ENCODE measurements at places on chromosomes 1 and 21.

GRCh38 chr1:231241750-231242149, 738 bp downstream of the GNPAT start:
- no peaks in the 10 kb centered on the region for H3K27me3 ChIP-seq
- DNase-seq = peak; percentile 43
- H3K4me1 ChIP-seq = peaks cover 4% of the 10 kb centered on the region
- H3K27ac ChIP-seq = peak overlapping the region; percentile 92
- peaks cover 11% of the 10 kb centered on the region for H3K36me3 ChIP-seq

GRCh38 chr1:6399294-6399693, 5.7 kb upstream of the ACOT7 start:
- no peak for DNase-seq
- peaks cover under 1% of the 10 kb centered on the region for H3K4me1 ChIP-seq
- H3K27ac ChIP-seq = no peak overlapping the region
- H3K36me3 ChIP-seq = no peaks in the 10 kb centered on the region

GRCh38 chr21:35216996-35217395, 167.9 kb upstream of the RUNX1 start:
- DNase-seq = no peak
- H3K27ac ChIP-seq = no peak overlapping the region
- H3K4me1 ChIP-seq = no peaks in the 10 kb centered on the region
- no peaks in the 10 kb centered on the region for H3K27me3 ChIP-seq
- no peak overlapping the region for H3K4me3 ChIP-seq

GRCh38 chr1:27003745-27004470, 8.7 kb downstream of the TENT5B start:
- H3K4me3 ChIP-seq = no peak overlapping the region
- DNase-seq = no peak
- peak overlapping the region; percentile 51 for H3K27ac ChIP-seq
- H3K4me1 ChIP-seq = peaks cover 65% of the 10 kb centered on the region
- H3K36me3 ChIP-seq = no peaks in the 10 kb centered on the region

DNA sequence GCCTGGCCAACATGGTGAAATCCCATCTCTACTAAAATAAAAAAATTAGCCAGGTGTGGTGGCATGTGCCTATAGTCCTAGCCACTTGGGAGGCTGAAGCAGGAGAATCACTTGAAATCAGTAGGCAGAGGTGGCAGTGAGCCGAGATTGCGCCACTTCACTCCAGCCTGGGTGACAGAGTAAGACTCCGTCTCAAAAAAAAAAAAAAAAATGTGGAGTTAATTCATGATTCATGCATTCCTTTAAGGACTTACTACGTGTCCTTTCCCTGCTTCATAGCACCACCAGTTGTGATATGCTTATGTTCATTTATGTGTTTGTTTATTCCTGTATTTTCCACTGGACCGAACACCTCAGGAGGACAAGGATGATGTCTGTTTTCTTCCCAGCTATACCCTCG, 12.7 kb upstream of the PRELP start:
- H3K4me3 ChIP-seq = no peak overlapping the region
- H3K36me3 ChIP-seq = no peaks in the 10 kb centered on the region
- DNase-seq = no peak
- H3K4me1 ChIP-seq = peaks cover 45% of the 10 kb centered on the region
- no peaks in the 10 kb centered on the region for H3K27me3 ChIP-seq

DNA sequence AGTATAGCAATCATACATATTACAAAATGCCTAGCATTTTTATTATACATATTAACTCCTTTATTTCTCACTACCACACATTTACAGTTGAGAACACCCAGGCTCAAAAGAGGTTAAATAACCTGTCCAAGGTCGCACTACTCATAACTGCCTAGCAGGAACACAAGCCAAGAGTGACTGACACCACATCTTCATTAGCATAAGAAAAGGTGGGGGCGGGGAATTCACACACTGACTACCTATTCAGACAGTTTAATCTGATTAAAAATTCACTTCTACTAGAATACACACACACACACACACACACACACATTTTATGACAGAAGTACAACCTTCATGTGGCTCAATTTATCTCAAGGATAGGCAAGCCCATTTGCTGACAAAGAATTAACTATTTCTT, 77.8 kb upstream of the CACHD1 start:
- no peak overlapping the region for H3K27ac ChIP-seq
- no peaks in the 10 kb centered on the region for H3K4me1 ChIP-seq
- no peak overlapping the region for H3K4me3 ChIP-seq
- DNase-seq = no peak
- H3K27me3 ChIP-seq = no peaks in the 10 kb centered on the region

GRCh38 chr1:40389871-40390560, 16.5 kb downstream of the SMAP2 start:
- H3K36me3 ChIP-seq = no peaks in the 10 kb centered on the region
- H3K27me3 ChIP-seq = no peaks in the 10 kb centered on the region
- H3K4me3 ChIP-seq = no peak overlapping the region

DNA sequence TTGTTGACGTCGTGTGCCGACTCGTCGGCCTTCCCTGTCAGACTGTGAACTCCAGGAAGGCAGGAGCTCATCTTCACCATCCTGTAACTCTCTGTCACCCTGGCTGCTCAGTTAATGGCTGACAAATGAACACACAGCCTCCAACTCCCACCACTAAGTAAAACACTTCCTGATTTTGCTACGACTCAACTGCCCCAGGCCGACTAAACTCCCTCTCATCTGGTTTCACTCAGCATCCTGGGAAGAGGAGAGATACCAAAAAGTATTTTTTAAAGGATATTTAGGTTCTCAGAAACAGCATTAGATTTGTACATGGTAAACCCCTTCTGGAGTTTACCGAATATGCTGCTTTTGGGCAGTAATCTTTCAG, 18.2 kb upstream of the LHX4 start:
- no peak for DNase-seq
- H3K27ac ChIP-seq = no peak overlapping the region
- no peaks in the 10 kb centered on the region for H3K27me3 ChIP-seq
- no peaks in the 10 kb centered on the region for H3K4me1 ChIP-seq

DNA sequence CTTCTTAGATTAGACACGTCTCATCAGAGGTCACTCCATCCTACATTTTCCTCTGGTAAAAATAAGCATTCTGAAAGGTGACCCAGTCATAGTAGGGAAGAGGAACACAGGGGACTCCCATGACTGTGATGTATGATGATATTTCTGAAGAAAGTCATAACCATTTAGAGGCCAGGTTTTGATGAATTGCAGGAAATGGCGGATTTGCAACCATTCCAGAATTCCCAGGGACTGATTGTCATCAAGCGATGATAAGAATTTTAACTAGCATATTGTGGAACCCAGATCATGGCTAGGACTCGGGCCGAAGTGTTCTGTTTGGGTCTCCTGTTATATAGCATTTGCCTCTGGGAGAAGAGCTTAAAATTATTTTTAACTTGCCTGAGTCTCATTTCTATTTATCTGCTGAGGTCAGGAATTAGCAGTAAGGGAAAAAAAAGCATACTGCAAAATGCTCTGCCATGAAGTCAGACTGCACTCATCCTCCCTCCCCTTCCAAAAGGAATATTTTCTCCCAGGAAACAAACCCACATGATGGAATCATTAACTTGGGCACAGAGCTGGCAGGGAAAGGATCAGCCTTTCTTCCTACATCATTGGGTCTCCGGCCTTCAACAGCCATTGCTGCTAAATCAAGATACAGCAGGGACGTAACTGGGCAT, 286.7 kb downstream of the HLX start:
- H3K4me1 ChIP-seq = no peaks in the 10 kb centered on the region
- H3K27me3 ChIP-seq = no peaks in the 10 kb centered on the region
- DNase-seq = no peak

DNA sequence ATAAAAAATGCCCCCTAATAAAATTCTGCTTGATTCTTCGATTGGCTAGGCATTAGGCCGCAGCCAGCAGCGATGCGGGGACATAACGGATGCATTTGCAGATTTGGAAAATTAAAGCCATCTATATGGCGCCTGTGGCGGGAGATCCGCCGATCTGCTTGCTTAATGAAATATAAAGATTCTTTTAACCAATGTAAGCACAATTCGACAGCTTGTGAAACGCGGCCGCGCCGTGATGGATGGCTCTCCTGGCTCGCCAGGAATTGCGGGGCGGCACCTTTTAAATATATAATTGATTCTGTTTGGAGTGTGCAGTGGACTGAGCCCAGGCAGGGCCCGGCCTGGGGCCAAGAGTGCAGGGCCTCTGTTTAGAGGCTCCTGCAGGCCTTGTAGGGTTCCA, 8.0 kb downstream of the DMBX1 start:
- H3K4me1 ChIP-seq = no peaks in the 10 kb centered on the region
- no peaks in the 10 kb centered on the region for H3K36me3 ChIP-seq
- H3K27me3 ChIP-seq = peaks cover 54% of the 10 kb centered on the region
- no peak overlapping the region for H3K27ac ChIP-seq
- no peak overlapping the region for H3K4me3 ChIP-seq

DNA sequence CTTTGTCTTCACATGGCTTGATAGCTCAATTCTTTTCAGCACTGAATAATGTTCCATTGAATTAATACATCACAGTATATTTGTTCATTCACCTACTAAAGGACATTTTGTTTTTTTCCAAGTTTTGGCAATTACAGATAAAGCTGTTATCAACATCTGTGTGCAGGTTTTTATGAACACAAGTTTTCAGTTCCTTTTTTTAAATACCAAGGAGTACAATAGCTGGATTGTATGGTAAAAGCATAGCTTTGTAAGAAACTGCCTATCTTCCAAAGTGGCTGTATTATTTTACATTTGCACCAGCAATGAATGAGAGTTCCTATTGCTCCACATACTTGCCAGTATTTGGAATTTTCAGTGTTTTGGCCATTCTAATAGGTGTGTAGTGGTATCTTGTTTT, 4.8 kb upstream of the MCOLN2 start:
- H3K36me3 ChIP-seq = no peaks in the 10 kb centered on the region
- peaks cover 56% of the 10 kb centered on the region for H3K27me3 ChIP-seq
- peaks cover 7% of the 10 kb centered on the region for H3K4me1 ChIP-seq
- H3K27ac ChIP-seq = no peak overlapping the region

DNA sequence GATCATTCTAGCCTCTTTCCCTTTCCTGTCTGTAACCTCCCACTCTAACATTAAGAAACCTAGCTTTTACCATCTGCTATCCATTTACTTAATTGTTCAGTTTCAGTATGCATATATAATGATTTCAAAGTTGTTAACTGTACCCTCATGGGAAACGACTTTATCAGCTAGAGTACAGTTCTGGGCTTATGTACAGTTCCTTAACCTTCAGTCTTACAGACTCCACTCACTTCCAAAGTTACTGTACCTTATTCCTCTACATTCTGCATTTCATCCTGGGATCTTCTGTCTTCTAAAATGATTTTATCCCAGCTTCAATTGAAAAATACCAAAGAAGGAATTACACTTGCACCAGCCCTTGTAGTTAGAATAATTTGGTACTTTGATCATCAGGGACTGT, 108.7 kb upstream of the KCNE2 start:
- H3K36me3 ChIP-seq = no peaks in the 10 kb centered on the region
- no peaks in the 10 kb centered on the region for H3K4me1 ChIP-seq
- H3K27me3 ChIP-seq = no peaks in the 10 kb centered on the region
- no peak overlapping the region for H3K4me3 ChIP-seq
- DNase-seq = no peak

GRCh38 chr1:201240171-201240570, 43.1 kb upstream of the PKP1 start:
- DNase-seq = no peak
- no peaks in the 10 kb centered on the region for H3K36me3 ChIP-seq
- no peaks in the 10 kb centered on the region for H3K4me1 ChIP-seq
- no peak overlapping the region for H3K4me3 ChIP-seq

GRCh38 chr1:237562242-237562823, 328.4 kb downstream of the ZP4 start:
- H3K4me3 ChIP-seq = no peak overlapping the region
- no peak for DNase-seq
- no peaks in the 10 kb centered on the region for H3K4me1 ChIP-seq
- H3K27me3 ChIP-seq = no peaks in the 10 kb centered on the region

- H3K36me3 ChIP-seq = no peaks in the 10 kb centered on the region
- H3K4me3 ChIP-seq = no peak overlapping the region
- H3K27me3 ChIP-seq = no peaks in the 10 kb centered on the region
- no peaks in the 10 kb centered on the region for H3K4me1 ChIP-seq
- no peak for DNase-seq
These were observed 749 bp downstream of the SEC16B start for GRCh38 chr1:177969109-177969508.

GRCh38 chr1:1959459-1959839, 40.4 kb upstream of the TMEM52 start:
- no peak overlapping the region for H3K27ac ChIP-seq
- no peak for DNase-seq

DNA sequence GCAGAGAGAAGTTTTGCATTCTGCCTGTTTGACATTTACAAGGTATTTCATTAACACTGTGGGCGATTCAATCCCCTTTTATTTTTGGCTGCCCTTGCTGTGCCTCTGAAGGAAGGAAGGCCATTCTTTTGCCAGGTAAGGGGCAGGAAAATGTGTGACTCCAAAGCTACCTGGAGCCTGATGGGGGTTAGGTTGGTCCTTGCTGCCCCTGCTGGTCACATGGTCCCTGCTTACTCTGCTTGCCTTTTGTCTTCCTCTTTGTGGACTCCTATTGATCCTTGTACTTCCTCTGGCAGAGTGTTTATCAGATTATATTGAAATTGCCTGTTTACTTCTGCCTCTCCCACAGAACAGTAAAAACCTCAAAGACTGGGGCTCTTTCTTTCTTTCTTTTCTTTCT, 65.7 kb downstream of the ST6GALNAC3 start:
- no peaks in the 10 kb centered on the region for H3K36me3 ChIP-seq
- peak; percentile 10 for DNase-seq
- peaks cover 24% of the 10 kb centered on the region for H3K4me1 ChIP-seq
- no peak overlapping the region for H3K27ac ChIP-seq

- H3K27me3 ChIP-seq = no peaks in the 10 kb centered on the region
- no peaks in the 10 kb centered on the region for H3K4me1 ChIP-seq
These were observed 106.6 kb upstream of the VAV3 start for GRCh38 chr1:108071601-108072000.

GRCh38 chr1:206887701-206888100, 9.5 kb upstream of the IL24 start:
- peaks cover 3% of the 10 kb centered on the region for H3K27me3 ChIP-seq
- DNase-seq = no peak
- no peaks in the 10 kb centered on the region for H3K36me3 ChIP-seq
- no peak overlapping the region for H3K4me3 ChIP-seq
- H3K27ac ChIP-seq = no peak overlapping the region
- no peaks in the 10 kb centered on the region for H3K4me1 ChIP-seq

- H3K27ac ChIP-seq = no peak overlapping the region
- no peak overlapping the region for H3K4me3 ChIP-seq
These were observed 82.4 kb downstream of the NPHS2 start for GRCh38 chr1:179493323-179493722.

- H3K27ac ChIP-seq = no peak overlapping the region
- H3K27me3 ChIP-seq = no peaks in the 10 kb centered on the region
- DNase-seq = no peak
- no peaks in the 10 kb centered on the region for H3K36me3 ChIP-seq
These were observed 165.5 kb upstream of the KCNJ6 start for GRCh38 chr21:38081708-38082107.

GRCh38 chr1:95057351-95057750, 15.4 kb downstream of the ALG14 start:
- no peak overlapping the region for H3K27ac ChIP-seq
- H3K36me3 ChIP-seq = no peaks in the 10 kb centered on the region
- no peak for DNase-seq
- no peaks in the 10 kb centered on the region for H3K4me1 ChIP-seq
- H3K4me3 ChIP-seq = no peak overlapping the region

All from transverse colon (tissue), 4 donors.